ENCODE measurements at places on chromosomes 5 and 9. TPM values are rescaled to one million over a fixed set of nuclear protein-coding genes. Genes with fewer than 3 reads are reported as not detected.

The ELAVL2 gene
- 6.1 TPM for total RNA-seq

The SAXO1 gene
- total RNA-seq = 0.42 TPM

The SH3RF2 gene
- total RNA-seq = 3.2 TPM

- H3K27ac ChIP-seq = no peak overlapping the region
- H3K4me3 ChIP-seq = no peak overlapping the region
- DNase-seq = no peak
- H3K27me3 ChIP-seq = peaks cover 6% of the 10 kb centered on the region
Observed at GRCh38 chr9:111501648-111502047, 17.5 kb upstream of the ECPAS start.

GRCh38 chr5:139635191-139635590, 13.0 kb upstream of the CXXC5 start:
- H3K27ac ChIP-seq = no peak overlapping the region
- H3K27me3 ChIP-seq = no peaks in the 10 kb centered on the region
- H3K4me1 ChIP-seq = peaks cover 21% of the 10 kb centered on the region
- no peak for DNase-seq

Data from endodermal cell (in vitro differentiated cells).